ENCODE measurements at places on chromosomes 5 and 9.

- DNase-seq = no peak
Measured at GRCh38 chr5:72013766-72014624, 93.3 kb upstream of the MAP1B start.

DNA sequence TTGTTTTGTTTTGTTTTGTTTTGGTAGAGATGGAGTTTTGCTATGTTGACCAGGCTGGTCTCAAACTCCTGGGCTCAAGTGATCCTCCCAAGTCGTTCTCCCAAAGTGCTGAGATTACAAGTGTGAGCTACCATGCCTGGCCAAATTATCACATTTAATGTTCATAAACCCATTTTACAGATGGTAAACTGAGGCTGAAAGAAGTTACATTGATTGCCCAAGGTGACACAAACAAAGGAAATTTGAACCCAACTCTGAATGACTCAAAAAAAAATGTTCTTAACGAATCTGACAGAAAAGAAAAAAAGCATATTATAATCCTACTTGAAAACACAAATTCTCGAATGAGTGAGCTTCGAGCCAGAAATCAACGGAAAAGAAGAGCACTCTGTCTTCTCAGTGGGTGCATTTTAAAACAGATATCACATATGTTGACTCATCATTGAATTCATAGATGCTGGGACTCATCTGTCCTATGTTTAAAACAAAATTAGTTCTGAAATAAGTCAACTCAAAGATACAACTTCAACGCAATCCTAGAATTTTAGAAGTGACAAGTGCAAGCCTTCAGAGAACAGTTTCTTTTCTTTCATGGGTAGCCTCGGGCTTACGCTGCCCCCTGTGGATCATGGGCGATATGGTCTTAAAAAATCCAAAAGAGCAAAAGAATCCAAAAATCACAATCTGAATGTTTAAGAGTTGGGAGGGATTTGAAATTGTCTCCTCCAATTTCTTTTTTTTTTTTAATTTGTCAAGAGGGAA lies 28.4 kb downstream of the TIMD4 start:
- no peak for DNase-seq

GRCh38 chr9:87088192-87088591 lies 140.9 kb upstream of the GAS1 start:
- no peak for DNase-seq

DNA sequence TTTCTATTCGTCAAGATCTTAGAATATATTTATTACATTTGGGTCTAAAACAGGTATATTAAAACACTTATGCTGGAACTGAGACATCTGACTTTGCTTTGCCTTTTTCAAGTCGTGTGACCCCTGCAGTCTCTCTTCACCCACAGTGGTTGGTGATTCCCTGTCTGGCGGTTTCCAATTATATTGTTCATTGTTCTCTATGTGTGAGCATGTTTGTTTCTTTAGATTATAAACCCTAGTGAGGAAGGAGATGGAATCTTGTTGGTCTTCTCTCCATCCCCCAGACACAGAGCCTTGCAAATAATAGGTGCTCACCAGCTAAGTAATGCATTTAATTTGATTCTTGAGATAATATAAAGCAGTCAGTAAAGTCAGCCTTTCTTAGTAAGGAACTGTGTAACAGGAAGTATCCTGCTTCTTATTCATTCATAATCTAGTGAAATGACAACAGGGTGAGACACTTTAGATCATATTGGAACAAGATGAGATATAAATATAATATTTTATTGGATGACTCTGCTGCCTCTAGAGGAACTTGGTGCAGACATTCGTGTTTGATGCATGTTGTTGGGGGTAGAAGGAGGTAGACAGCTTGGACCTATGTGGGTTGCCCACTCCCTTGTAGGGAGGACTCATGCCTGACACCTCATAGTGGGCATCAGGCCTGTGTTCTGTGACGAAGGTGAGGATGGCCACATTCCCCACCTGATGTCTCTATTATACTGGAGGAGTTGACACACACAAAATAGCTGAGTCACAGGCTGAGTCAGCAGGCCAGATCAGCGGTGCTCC lies 88.1 kb downstream of the FGF1 start:
- DNase-seq = no peak

- no peak for DNase-seq
Measured at GRCh38 chr5:52748590-52748989, 39.1 kb upstream of the ITGA1 start.

- no peak for DNase-seq
Measured at GRCh38 chr5:181271081-181271480, 10.1 kb upstream of the TRIM52 start.

GRCh38 chr9:86978413-86978812 lies 31.1 kb upstream of the GAS1 start:
- DNase-seq = no peak

GRCh38 chr5:147439254-147439653 lies 70.6 kb downstream of the DPYSL3 start:
- DNase-seq = no peak

DNA sequence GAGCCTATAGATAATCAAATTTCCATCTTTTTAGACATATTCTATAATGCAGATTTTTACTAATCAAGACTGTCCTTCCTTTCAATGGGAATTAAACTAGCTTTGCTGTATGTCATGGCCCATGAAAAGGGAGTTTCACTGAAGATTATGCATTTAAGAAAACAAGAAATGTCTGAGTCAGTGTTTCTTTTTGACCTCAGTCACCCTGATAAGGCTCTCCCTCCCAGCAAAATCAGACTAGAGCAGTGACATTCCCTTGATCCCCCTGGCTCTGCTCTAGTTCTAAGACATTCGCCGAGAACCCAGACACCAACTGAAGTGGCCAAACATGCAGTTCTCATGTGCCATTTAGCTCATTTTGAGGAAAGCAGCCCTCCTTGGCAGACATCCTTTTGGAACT lies 442.0 kb downstream of the ACTL7B start:
- no peak for DNase-seq

- no peak for DNase-seq
Measured at GRCh38 chr5:92861531-92862285, 719.3 kb downstream of the NR2F1-AS1 start.

DNA sequence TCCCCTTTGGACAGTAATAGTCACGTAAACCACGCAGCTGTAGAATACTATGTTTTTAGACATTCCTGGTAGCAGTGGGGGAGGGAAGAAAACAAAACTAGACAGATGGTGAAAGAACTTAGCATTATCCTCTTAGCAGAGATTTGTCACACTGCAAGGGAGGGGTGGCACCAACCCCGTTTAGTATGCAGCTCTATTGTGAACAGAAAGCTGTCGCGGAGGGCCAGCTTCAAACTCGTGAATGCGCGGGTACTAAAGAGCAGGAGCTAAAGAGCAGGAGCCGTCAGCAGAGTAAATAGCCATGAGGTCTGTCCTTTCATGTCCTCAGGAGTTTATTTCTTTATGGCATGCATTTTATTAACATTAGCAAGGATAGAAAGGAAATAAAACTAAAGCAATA lies 141.9 kb upstream of the SLC12A2 start:
- no peak for DNase-seq

DNA sequence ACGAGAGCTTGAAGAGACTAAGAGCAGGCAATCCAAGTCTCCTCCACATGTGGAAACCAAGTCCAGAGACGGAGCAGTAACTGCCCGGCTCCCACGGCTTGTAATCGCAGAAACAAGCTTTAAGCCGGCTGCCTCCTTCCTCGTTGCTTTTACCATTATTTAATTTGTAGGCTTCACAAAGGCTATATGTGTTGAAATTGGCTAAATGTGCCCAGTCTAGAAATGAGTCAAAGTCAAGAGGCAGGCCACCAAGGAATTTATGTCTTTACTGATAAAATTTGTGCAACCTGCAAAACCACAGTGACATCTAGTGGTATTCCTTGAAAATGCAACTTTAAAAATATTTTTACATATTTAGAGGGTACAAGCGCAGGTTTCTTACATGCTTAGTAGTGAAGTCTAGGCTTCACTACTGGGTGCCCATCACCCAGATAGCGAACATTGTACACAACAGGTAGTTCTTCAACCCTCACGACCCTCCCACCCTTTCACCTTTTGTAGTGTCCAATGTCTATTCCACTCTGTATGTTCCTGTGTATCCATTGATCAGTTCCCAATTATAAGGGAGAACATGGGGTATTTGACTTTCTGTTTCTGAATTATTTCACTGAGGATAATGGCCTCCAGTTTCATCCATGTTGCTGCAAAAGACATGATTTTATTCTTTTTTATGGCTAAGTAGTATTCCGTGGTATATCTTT lies 33.5 kb upstream of the EBF1 start:
- no peak for DNase-seq

- DNase-seq = no peak
Measured at GRCh38 chr5:88746438-88746882, 136.5 kb downstream of the MEF2C start.

DNA sequence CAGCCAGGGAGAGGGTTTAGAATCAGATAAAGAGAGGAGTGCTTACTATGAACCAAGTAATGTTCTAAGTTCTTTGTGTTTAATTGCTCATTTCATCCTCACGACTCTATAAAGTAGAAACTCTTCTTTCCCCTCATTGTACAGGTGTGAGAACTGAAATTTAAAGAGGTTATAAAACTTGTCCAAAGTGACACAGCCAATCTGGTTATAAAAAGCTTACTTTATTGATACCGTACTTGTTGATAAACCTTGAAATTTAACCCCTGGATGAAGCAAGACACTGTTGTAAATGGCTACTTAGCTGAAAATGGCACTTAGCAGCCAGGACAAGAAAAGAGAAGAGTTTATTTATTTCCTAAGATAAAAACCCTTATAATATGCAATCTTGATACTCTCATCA lies 702.4 kb downstream of the KCTD16 start:
- DNase-seq = no peak

GRCh38 chr5:177366528-177367322 lies 9.0 kb downstream of the RGS14 start:
- peak; percentile 93 for DNase-seq

GRCh38 chr5:91264311-91265051 lies 118.6 kb downstream of the ARRDC3 start:
- DNase-seq = no peak
